GM12891 (cell line): ENCODE measurements at places on chromosomes 3 and 15.

- no peak for DNase-seq
Measured at GRCh38 chr3:66297260-66297873, 76.6 kb downstream of the SLC25A26 start.

DNA sequence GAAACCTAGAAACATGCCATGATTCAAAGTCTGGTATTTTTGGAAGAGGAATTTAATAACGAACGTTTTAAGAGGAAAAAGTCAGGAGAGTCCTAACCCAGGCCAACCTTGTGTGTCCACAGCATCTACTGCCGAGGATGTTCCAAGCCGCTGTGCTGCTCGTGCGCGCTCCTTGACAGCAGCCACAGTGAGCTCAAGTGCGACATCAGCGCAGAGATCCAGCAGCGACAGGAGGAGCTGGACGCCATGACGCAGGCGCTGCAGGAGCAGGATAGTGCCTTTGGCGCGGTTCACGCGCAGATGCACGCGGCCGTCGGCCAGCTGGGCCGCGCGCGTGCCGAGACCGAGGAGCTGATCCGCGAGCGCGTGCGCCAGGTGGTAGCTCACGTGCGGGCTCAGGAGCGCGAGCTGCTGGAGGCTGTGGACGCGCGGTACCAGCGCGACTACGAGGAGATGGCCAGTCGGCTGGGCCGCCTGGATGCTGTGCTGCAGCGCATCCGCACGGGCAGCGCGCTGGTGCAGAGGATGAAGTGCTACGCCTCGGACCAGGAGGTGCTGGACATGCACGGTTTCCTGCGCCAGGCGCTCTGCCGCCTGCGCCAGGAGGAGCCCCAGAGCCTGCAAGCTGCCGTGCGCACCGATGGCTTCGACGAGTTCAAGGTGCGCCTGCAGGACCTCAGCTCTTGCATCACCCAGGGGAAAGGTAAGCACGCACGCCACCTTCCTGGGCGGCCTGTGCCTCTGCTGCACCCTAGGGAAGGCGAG lies 28.4 kb downstream of the PML start:
- no peak for DNase-seq

GRCh38 chr15:31398677-31399301 lies 72.2 kb downstream of the KLF13 start:
- DNase-seq = no peak

DNA sequence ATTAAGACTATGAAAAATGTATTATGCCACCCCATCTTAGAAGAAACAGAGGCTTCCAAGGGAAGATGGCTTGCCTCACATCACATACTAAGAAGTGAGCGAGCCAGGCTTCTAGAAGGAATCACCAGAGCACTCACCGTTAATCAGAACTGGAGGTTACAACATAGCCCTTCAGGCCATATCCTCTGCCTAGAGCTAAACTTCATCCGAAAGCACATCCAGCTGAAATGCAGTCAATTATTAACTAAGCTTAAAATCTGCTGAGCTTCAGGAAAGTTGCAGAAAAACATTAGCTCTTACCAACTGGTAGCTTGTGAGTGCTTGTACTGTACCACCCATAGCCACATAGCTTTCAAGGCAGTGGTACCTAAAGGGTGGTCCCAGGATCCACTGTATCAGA lies 483.2 kb downstream of the TBL1XR1 start:
- DNase-seq = no peak

GRCh38 chr3:138195481-138195880 lies 8.4 kb downstream of the ARMC8 start:
- no peak for DNase-seq

GRCh38 chr3:179027326-179027900 lies 44.2 kb downstream of the ZMAT3 start:
- no peak for DNase-seq

DNA sequence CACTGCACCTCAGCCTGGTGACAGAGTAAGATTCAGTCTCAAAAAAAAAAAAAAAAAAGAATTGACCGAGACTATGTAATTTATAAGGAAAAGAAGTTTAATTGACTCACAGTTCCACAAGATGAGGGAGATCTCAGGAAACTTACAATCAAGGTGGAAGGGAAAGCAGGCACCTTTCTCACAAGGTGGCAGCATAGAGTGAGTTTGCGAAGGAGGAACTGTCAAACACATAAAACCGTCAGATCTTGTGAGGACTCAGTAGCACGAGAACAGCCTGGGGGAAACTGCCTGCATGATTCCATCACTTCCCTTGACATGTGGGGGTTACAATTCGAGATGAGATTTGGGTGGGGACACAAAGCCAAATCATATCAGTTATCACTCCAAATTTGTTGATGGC lies 380.9 kb downstream of the EDEM1 start:
- DNase-seq = no peak
